ENCODE measurements at places on chromosomes 3 and 15.

DNA sequence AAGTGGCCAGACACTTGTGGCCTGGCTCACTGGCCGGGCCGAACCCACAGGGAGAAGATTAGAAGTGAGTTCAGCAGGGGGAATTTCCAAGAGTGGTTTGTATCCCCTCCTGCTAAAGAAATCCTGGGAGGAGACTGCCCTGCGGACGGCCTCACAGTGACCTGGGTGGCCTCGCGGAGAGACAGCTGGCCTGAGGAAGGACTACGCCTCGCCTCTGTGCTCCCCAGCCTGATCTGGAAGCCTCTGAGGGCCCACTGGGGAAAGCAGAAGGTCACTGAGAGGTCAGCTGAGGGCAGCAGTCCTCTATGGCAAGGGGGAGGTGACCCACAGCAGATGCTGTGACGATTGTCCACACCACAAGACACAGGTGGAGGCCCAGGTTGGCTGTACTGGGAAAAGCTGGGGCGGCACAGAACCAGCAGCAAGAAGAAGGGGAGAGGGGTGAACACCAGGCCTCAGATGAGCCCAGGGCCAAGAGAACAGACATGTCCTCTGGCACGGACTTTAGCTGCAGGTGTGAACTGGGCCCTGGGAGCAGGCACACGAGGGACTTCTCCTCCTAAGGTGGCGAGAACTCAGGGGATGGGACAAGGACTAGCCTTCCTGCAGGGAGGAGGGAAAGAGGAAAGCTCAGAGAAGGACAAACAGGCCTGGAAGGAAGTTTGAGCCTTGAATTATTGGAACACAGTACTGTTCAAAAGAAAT lies 37.2 kb upstream of the DLG1 start:
- no peak for DNase-seq

- no peak for DNase-seq
Measured at GRCh38 chr3:156837115-156837514, 11.0 kb downstream of the LEKR1 start.

DNA sequence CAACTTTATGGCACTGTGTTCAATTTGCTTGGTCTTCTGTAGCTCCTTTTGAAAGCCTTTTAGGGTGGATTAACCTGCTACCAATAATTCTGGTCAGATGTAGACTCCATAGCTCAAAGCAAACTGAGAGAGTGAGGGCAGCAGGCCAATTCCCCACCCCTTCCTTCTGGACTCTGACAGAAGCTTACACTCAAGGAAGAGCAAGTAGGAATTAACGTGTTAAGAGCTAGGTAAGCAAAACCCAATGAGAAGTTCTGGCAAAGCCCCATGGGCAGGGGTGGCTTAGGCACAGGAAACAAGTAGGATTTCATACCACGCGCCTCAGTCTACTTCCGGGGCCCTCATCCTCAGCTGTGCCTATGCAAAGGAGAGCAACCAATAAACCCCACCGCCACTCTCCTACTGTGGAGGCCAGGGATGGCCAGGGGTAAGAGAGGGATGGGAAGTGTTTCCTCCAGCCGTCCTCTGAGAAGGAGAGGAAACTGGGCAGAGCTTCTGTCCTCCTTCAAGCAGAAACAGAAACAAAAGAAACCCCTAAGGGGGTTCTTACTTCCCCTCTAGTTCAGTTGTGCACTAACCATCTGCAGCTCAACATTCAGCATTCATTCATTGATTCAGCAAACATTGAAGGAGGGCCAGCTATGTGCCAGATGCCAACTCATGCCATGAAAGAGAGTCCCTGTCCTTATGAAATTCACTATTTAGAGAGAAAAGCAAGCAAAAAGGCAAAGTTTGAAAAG lies 12.6 kb downstream of the CCR5 start:
- no peak for DNase-seq

DNA sequence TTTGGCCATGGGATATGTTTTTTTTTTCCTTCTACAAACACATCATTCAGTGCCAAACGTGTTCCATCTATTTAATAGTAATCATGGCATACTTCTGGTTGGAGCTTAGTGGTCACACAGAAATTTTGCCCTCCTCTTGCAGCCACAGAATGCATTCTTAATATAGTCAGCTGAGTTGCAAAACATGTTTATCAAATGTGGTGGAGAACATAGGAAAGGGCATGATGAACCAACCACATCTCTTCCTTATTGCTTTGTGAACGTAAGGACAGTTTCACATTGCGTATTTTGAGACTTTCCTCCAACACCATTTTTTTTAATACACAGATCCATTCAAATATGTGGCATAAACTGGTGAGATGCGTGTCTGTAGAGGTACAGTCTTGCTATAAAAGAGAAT lies 106.8 kb downstream of the BBX start:
- no peak for DNase-seq

DNA sequence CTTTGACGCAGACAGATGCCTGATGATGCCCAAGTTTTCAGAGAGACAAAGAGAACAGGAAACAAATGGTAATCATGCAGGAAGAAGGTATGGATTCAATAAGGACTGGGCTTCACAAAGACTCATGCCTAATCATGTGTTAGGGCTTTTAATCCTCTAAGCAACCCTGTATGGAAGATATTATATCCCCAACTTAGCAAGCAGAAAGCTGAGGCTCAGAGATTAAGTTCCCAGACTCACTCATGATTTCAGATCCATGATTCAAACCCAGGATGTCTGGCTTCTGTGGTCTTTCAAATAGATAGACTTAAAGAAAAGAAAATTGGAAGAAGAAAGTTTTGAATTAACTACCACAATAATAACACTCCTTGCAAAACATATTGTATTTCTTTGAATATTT lies 4.1 kb upstream of the CLASP2 start:
- DNase-seq, result no peak

DNA sequence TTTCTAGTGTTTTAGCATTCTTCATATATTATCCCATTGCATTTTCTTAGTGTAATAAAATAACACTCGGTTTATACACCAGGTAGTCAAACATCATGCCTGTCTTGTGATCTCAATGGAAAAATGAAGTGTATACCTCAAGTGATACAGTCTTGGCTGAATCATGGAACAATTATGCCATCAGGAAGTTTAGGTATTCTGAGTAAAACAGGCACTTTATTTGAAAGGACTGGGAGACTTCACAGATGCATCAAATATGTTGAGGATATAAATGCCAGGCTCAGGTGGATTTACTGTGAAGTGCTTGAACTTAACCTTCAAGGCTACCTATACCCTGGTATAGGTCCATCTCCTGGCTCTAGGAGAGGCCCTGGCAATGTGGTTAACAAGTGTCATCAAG lies 8.5 kb downstream of the TGFBR2 start:
- no peak for DNase-seq

DNA sequence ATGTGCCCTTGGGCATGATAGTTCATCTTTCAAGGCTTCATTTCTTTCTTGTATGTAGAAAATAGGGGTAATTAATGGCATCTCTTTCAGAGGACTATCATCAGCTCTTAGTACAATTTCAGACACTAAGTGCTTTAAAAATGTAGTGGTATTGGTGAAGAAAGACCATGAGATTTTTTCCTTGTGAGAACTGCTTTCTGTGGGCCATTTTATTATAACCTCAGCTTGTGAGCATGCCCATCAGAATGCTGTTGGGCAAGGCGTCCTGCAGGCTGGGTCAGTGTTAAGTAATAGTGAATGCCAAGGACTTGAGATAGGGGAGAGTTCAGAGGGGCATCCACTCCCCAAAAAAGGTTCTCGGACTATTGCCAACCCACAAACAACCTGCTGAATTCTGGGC lies 187.9 kb downstream of the GHSR start:
- DNase-seq, result no peak

DNA sequence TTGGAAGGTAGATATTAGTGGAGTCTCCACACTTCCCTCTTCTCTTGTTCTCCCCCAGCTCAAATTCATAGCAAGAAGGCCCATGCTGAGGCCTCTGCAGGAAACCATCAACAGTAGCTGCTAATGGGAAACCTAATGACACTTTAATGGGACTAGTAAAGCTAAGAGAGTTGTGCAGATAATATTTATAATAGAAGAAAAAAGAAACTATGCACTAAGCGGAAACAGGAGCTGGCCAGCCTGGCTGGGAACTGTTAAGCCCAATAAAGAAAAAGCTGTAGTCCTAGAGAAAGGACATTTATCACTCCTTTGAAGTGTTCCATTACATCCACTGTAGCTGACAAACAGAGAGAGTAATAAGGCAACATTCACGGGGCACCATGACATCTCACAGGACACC lies 229.6 kb downstream of the IGSF11 start:
- no peak for DNase-seq
